Colonic mucosa (tissue), 4 donors: ENCODE measurements at places on chromosomes 7 and 10. TPM values are rescaled to one million over a fixed set of nuclear protein-coding genes. Genes with fewer than 3 reads are reported as not detected.
A peak's percentile ranks its signal among the peaks of the same experiment; 100 is the strongest.

DNA sequence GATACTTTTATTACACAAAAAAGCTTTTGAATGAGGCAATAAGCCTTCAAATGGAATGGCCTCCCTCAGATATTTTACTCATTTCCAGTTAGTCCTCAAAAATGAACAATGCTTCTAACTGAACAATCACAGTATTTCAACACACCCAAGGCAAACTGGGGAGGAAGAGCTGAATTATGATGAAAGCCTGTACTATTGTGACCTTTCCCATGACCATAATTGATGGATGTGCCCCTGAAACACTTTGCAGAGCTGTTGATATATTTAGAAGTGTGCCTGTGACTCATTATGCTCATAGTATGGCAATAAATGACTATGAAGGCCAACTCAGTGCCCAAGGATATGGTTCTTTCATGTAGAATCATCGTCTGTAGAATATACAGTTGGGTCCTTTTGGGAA lies 248.1 kb downstream of the AHR start:
- H3K4me1 ChIP-seq, result no peaks in the 10 kb centered on the region
- H3K27ac ChIP-seq, result no peak overlapping the region
- H3K4me3 ChIP-seq, result no peak overlapping the region

- H3K27ac ChIP-seq, result peak overlapping the region; percentile 7
- H3K36me3 ChIP-seq, result no peaks in the 10 kb centered on the region
- no peaks in the 10 kb centered on the region for H3K4me1 ChIP-seq
- H3K27me3 ChIP-seq, result no peaks in the 10 kb centered on the region
- H3K4me3 ChIP-seq, result no peak overlapping the region
- DNase-seq, result no peak
Measured at GRCh38 chr10:61923950-61924274, 22.4 kb downstream of the ARID5B start.

DNA sequence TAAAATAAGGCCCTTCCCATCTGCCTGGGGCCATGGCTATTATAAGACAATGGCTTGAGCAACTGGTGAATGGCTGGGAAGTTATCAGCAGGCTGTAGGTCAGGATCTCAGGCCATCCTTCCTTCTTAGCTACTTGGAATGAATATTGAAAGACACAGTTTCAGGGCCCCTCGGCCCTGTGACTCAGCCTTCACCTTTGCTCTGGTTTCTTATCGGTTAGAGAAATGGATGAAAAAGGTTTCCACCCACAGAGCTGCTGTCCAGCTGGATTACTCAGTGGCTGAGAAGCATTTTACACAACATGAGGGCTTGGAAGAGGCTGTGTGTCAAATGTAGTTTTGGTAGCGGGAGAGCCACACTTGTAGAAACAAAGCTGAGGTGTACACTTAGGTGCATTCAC lies 9.4 kb downstream of the ACSL5 start:
- peak overlapping the region; percentile 70 for H3K27ac ChIP-seq
- H3K4me1 ChIP-seq, result peaks cover 7% of the 10 kb centered on the region
- H3K36me3 ChIP-seq, result no peaks in the 10 kb centered on the region
- H3K4me3 ChIP-seq, result no peak overlapping the region
- DNase-seq, result peak; percentile 71

GRCh38 chr10:82981137-82981723 lies 1106.2 kb downstream of the NRG3 start:
- no peak overlapping the region for H3K4me3 ChIP-seq
- no peaks in the 10 kb centered on the region for H3K4me1 ChIP-seq
- no peak for DNase-seq
- no peak overlapping the region for H3K27ac ChIP-seq

SFTPA1 gene
- 8.8 TPM for total RNA-seq

NHLRC2 gene
- 31.2 TPM for total RNA-seq

CDNF gene
- total RNA-seq, result 1.4 TPM

DNA sequence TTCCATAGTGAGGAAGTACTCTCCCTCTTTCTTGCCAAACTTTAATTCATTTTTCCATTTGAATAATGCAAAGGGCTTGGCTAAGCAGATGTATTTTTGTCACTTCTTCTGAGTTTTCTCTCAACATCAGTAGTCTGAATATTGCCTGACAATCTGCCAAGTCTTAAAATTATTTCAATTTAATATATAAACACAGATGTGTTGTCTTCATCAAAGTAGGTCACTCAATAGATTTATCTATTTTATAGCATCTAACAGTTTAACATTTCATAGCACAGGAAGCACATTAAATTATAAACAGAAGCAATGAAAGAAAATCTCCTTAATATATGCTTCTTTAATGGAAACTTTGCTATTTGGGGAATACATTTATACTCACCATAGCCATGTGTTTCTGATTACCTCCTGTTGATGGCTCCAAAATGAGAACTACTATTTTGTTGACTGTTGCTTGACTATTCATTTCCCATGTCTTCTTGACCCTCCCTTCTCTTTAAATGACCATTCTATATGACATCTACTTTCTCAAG lies 4.5 kb downstream of the CPED1 start:
- no peaks in the 10 kb centered on the region for H3K36me3 ChIP-seq
- peaks cover under 1% of the 10 kb centered on the region for H3K4me1 ChIP-seq
- H3K27ac ChIP-seq, result no peak overlapping the region
- no peak for DNase-seq
- no peak overlapping the region for H3K4me3 ChIP-seq

CAMK1D gene
- 29.7 TPM for total RNA-seq

PTPRN2 gene
- total RNA-seq, result 21.6 TPM

NPC1L1 gene
- total RNA-seq, result 0.11 TPM

DNA sequence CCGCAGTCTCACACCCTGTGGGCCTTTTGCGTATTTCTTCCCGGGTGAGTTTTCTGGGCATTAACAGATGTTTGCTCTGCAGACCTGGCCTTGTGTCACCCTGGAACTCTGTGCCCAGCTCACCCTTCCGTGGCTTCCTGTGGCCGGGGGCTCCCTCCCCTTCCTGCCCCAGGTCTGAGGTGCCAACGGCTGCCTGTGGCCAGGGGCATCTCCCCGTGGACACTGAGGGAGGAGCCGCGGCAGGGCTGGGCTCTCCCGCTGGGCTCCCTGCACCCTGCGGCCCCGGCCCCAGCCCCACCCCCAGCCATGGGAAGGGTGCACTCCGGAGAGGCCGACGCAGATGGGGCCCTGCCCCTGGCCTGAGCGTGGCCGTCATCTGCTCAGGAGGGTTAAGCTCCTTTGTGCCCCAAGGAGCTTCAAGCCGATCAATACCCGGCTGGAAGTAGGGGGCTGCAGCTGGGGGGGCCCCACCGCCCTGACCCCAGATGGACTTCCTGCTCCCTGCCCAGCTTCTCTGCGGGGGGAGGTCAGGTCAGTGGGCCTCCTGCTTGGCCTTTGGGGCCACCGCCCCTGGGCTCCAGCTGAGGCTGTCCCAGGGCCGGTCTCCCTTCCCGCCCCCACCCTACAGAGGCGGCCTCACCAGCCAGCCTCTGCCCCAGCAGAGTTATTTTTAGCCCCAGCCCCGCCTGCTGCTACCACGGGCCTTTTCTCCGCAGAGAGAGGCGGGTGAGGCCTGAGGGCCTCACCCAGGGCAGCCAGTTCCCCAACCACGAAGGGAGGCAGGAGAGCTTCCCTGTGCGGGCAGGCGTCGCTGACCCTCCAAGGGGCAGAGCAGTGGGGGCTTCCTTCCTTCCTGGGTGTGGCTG lies 24.2 kb downstream of the PWWP2B start:
- H3K4me1 ChIP-seq, result peaks cover 42% of the 10 kb centered on the region
- no peaks in the 10 kb centered on the region for H3K36me3 ChIP-seq
- H3K4me3 ChIP-seq, result no peak overlapping the region

- H3K27me3 ChIP-seq, result no peaks in the 10 kb centered on the region
- H3K4me3 ChIP-seq, result no peak overlapping the region
- H3K27ac ChIP-seq, result no peak overlapping the region
- DNase-seq, result no peak
- no peaks in the 10 kb centered on the region for H3K4me1 ChIP-seq
Measured at GRCh38 chr7:84914598-84914997, 272.3 kb downstream of the SEMA3D start.

- no peak overlapping the region for H3K4me3 ChIP-seq
- H3K36me3 ChIP-seq, result no peaks in the 10 kb centered on the region
- no peak overlapping the region for H3K27ac ChIP-seq
- no peaks in the 10 kb centered on the region for H3K27me3 ChIP-seq
Measured at GRCh38 chr7:155593461-155594162, 47.3 kb upstream of the CNPY1 start.

- no peak for DNase-seq
- H3K27ac ChIP-seq, result no peak overlapping the region
- no peaks in the 10 kb centered on the region for H3K4me1 ChIP-seq
Measured at GRCh38 chr10:69789164-69789576, 12.5 kb upstream of the COL13A1 start.

SPDYE1 gene
- total RNA-seq, result not detected

DNA sequence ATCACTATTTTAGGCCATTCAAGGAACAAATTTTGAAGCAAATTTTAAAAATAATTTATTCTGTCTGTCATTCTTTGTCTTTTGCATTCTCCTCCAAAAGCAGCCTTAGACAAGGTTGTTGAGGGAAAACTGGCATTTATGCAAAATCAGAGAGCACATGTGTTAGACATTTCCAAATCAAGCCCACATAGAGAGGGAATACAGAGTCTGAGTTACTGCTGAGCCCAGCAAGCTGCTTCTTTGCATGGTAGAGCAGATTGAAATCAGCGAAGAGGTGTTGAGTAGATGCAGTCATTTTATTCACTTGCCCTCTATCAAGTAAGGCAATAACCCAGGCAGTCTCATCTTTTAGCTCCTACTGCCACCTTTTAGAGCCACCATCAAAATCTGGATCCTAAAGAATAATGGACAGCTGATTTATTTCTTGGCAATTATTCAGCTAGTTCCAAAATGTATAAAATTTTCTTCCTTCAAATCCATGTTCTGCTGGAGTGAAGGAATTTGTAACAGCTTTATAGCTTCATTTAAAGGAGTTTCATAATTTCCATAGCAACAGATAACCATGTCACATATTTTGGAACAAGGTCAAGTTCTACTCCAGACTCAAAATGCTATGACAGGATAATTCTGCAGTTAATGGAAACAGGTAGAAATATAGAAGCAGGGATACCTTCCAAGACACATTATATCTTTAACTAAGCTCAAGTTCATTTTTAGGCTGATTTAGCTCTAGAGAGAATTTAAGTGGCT lies 7.3 kb upstream of the PCDH15 start:
- no peaks in the 10 kb centered on the region for H3K27me3 ChIP-seq
- H3K4me1 ChIP-seq, result no peaks in the 10 kb centered on the region
- no peak overlapping the region for H3K27ac ChIP-seq
- no peak for DNase-seq
- H3K4me3 ChIP-seq, result no peak overlapping the region

DNA sequence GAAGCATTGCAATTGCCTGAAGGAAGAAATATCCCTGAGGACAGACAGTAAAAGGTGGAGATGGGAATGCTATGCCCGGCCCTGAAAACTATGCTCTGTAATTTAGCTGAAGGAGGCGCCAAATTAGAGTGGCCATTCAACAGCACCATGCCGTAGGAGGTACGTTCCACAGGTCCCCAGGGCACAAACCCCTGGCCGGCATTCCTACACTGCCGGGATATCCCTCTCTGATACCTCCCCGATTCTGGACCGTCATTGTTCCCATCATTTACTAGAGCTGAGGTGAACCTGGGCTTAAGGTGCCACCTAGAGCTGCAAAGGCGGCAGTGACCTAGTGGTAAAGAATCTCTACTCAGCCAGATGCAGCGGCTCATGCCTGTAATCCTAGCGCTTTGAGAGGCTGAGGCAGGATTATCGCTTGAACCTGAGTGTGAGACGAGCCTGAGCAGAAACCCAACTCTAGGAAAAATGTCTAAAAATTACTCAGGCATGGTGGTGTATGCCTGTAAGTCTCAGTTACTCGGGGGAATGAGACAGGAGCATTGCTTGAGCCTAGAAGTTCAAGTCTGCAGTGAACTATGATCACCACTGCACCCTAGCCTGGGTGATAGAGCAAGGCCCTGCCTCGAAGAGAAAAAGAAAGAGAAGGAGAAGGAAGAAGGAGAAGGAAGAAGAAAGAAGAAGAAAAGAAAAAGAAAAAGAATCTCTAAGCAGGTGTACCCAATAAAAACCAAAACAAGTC lies 53.0 kb upstream of the TNKS2 start:
- no peak for DNase-seq
- no peaks in the 10 kb centered on the region for H3K4me1 ChIP-seq
- H3K27ac ChIP-seq, result no peak overlapping the region
- no peaks in the 10 kb centered on the region for H3K36me3 ChIP-seq
- H3K27me3 ChIP-seq, result no peaks in the 10 kb centered on the region
- no peak overlapping the region for H3K4me3 ChIP-seq

GRCh38 chr7:18224138-18224537 lies 196.5 kb upstream of the PRPS1L1 start:
- DNase-seq, result no peak
- H3K4me3 ChIP-seq, result no peak overlapping the region
- no peaks in the 10 kb centered on the region for H3K4me1 ChIP-seq
- H3K36me3 ChIP-seq, result no peaks in the 10 kb centered on the region
- H3K27me3 ChIP-seq, result no peaks in the 10 kb centered on the region

DNA sequence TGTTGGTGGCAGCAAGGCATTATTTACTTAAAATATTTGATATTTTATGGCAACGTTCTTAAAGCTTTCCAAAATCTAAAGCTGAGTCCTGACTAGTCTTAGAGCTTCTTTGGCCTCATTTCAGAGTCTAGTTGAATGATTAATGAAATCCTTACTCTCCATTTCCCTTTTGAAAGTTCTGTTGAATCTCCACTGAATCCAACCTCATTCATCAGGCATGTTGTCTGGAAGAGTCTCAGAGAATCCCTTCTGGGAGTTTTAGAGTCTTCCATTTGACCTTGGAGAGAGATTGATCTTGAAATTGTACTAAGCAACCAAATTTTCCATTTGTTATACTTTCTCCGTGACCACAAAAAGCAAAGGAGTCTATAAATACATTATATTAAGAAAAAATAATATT lies 198.5 kb upstream of the TMEM196 start:
- no peaks in the 10 kb centered on the region for H3K27me3 ChIP-seq
- no peak for DNase-seq
- no peaks in the 10 kb centered on the region for H3K36me3 ChIP-seq
- no peaks in the 10 kb centered on the region for H3K4me1 ChIP-seq

SEC31B gene
- total RNA-seq, result 6.3 TPM

GRCh38 chr7:158955146-158955870 lies 99.0 kb downstream of the DYNC2I1 start:
- H3K4me3 ChIP-seq, result no peak overlapping the region
- H3K36me3 ChIP-seq, result no peaks in the 10 kb centered on the region
- no peaks in the 10 kb centered on the region for H3K27me3 ChIP-seq
- DNase-seq, result no peak
- no peaks in the 10 kb centered on the region for H3K4me1 ChIP-seq
- no peak overlapping the region for H3K27ac ChIP-seq
